ENCODE measurements at places on chromosomes 5 and 9.
A peak's percentile ranks its signal among the peaks of the same experiment; 100 is the strongest.

GRCh38 chr9:109064963-109065702, 51.8 kb upstream of the CTNNAL1 start:
- no peak for DNase-seq

- DNase-seq, result no peak
Measured at GRCh38 chr9:19375538-19375937, 4.5 kb downstream of the RPS6 start.

DNA sequence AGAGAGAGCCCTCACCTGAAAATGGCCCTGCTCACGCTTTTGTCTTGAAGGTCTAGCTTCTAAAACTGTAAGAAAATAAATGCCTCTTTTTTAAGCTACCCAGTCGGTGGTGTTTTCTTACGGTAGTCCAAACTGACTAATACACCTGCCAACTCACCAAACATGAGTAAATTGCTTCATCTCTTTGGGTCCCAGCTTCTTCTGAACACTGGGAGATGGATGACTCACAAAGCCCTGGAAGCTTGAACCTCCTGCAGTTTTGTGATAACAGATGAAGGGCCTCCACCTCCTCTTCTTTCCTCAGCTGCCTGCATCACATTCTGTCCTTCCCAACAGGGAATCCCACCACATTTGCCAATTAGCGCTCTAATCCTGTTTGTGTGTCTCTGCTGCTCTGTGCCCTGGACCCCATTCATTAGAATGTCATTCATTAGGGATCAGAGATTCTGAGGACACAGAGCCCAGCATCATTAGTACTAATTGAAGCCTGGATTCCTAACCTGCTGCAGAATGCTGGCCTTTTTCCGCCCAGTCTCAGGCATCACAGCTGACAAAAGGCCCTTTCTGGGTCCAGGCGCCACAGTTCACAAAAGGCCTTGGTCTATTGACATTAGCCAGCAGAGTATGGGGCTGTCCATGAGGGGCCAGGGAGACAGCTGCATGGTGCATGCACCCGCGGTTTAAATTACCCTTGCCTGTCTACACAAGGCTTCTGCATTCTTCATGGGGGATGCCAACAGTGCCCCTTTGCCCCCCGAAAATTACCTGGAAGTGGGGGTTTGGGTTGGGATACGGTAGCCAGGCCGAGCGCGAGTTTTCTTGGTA, 349.3 kb downstream of the SEMA5A start:
- no peak for DNase-seq

DNA sequence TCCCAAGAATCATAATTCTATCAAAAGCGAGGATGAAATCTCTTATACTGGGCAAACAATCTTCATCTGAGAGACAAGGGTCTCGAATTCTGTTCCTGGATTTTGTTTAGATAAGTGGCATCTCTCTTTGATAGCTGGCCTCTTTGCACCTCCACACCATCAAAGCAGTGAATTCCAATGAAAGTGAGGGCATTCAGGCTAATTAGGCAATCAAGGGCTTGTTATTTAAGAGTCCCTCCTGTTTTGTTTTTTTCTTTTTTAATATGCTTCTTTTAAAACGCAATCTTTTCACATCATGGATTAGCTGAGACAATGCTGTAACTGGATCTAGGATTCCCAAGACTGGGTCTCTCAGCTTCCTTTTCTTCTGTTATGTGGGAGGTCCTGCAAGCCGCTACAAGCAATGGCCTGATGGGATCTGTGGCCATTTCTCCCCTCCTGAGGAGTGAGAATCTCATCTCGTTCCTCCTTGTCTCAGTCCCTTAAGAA, 67.9 kb downstream of the TNC start:
- no peak for DNase-seq

GRCh38 chr5:168128557-168128956, 162.9 kb upstream of the WWC1 start:
- no peak for DNase-seq

GRCh38 chr5:73496984-73497457, 1.2 kb upstream of the BTF3 start:
- DNase-seq, result no peak

GRCh38 chr5:33332804-33333203, 108.0 kb upstream of the TARS1 start:
- DNase-seq, result no peak

- no peak for DNase-seq
Measured at GRCh38 chr9:79776581-79776980, 204.8 kb downstream of the TLE4 start.

DNA sequence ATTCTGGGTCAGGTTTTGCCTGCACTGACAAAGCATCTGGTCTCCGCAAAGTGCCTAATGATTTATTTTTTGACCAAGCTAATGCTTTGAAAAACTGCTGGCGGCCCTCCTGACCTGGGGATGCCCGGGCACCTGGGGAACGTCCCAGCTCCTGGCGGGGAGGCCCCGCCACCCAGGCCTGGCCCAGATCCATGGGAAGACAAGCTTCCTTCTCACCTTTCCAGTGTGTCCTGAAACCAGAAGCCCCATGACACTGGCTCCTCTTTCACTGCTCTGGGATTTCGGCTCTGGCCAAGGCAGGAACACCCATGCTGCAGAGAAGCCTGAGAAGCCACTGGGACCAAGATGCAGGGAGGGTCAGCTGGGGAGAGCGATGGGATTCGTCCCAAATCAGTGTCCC, 144.1 kb downstream of the SEC61B start:
- no peak for DNase-seq

GRCh38 chr9:99466104-99466503, 244.0 kb downstream of the SEC61B start:
- DNase-seq, result no peak

GRCh38 chr9:105842023-105842644, 147.8 kb downstream of the TMEM38B start:
- DNase-seq, result no peak

- no peak for DNase-seq
Measured at GRCh38 chr9:130884542-130885483, 11.8 kb downstream of the QRFP start.

GRCh38 chr9:88932766-88933165, 58.5 kb upstream of the S1PR3 start:
- no peak for DNase-seq

DNA sequence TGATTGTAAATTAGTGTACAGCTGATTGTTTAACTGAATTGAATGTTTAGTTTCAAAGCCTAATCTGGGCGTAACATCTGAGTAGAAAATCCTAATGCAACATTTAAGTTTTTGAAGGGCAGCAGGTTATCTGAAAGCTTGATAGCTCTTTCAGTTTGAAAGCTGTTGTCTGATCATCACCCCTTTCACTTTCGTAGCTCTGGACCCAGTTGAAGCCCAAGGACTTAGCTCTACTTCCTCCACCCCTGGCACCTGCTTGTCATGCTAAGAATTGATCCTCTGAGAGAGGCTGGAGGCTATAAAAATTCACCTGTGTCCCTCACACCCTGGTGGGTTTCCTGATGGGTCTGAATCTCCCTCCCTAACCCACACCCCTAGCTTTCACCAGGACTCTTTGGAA, 86.0 kb downstream of the ZFAND5 start:
- DNase-seq, result no peak

DNA sequence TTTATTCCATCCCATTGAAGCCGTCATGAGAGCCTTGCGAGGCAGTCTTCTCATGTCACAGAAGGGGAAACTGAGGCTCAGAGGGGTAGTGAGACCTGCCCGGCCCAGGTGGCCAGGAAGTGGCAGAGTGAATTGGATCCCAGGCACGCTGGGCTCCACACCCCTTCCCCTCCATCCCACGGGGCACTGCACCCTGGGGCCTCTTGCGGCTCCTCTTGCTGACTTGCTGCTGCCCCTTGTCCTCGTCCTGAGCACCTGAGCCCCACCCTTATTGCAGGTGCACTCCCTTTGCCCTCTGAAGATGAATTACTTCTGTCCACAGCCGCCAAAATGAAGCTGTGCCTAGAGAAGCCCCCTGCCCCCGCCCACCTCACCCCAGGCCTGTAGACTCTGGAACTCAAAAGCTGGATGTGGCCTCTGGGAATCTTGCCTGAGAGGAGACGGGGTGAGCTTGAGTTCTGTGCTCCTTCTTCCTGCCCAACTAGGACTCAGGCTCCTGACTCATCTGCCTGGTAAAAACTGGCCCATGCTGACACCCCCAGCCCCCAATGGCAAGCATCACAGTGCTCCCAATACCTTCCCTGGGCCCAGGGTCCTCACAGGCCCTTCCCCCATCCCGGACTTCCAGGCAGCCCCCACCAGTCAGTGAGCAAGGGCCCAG, 6.4 kb downstream of the NEURL1B start:
- DNase-seq, result no peak

DNA sequence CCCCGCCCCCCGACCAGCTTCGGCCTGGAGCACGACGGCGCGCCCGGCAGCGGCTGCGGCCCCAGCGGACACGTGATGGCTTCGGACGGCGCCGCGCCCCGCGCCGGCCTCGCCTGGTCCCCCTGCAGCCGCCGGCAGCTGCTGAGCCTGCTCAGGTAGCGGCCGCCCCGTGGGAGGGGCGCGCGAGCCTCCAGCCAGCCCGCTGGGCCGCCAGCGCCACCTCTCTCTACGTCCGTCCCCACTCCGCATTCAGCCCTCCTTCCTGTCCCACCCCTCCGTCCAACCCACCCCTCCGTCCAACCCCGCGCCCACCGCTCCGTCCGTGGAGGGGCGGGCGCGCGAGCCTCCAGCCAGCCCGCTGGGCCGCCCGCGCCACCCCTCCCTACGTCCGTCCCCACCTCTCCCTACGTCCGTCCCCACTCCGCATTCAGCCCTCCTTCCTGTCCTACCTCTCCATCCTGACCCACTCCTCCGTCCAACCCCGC, 6.5 kb downstream of the ADAMTS13 start:
- DNase-seq, result no peak

GRCh38 chr5:16659536-16659935, 42.7 kb upstream of the RETREG1 start:
- DNase-seq, result no peak

- DNase-seq, result no peak
Measured at GRCh38 chr5:113203916-113204315, 227.3 kb downstream of the DCP2 start.

- DNase-seq, result no peak
Measured at GRCh38 chr5:138647261-138647788, 72.1 kb upstream of the HSPA9 start.

- no peak for DNase-seq
Measured at GRCh38 chr5:134460551-134460950, 48.9 kb upstream of the CDKN2AIPNL start.

- peak; percentile 51 for DNase-seq
Measured at GRCh38 chr5:75053304-75054133, 1.2 kb upstream of the GCNT4 start.

GRCh38 chr5:145975361-145976066, 39.1 kb downstream of the SH3RF2 start:
- DNase-seq, result no peak

DNA sequence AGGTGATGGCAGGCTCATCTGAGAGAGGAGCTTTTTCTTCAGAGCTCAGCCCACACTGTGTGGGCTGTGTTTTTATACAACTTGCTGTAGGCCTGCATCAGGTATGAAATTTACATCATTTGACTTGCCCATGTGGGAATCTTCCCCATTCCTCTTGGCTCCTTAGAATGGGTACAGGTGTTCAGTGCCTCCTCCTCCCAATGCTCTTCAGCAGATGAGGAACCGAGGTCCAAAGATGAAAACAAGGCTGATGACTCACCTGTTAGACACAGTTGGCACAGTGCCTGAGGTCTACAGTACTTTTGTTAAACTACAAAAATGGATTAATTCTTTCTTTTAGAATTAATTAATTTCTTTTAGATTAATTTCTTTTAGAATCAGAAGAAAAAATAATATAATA, 20.8 kb downstream of the PAPPA start:
- DNase-seq, result no peak

DNA sequence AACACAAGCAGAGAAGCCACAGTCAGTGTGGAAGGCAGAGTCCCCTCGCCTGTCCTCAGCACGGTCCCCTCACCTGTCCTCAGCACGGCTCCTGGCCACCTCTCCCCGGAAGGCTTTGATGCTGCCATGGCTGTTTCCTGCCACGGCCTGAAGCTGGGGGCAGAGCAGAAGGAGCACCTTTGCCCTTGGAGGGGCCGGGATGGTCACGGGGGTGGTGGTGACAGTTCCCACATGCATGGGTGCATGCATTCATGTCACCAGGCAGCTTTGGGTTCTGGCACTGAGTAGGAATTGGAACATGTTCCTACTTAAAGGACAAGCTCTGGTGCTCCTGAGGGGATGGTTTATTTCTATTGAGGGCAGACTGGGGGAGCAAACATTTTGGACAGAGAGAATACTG, 57.8 kb upstream of the PHYKPL start:
- no peak for DNase-seq

DNA sequence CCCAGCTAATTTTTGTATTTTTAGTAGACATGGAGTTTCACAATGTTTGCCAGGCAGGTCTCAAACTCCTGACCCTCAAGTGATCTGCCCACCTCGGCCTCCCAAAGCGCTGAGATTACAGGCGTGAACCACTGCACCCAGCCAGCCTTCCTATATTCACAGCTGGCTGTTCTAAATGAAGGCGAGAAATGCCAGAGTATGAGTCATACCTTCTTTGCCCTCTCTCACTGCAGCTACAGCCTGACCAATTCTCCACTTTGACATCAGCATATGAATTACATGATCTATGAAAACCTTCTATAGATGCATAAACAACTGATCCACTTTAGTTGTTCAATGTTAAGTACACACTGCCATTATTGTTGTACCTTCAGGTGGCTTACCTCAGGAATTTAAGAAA, 14.5 kb downstream of the APTX start:
- DNase-seq, result no peak

- DNase-seq, result no peak
Measured at GRCh38 chr5:1793966-1794900, 5.4 kb downstream of the MRPL36 start.

DNA sequence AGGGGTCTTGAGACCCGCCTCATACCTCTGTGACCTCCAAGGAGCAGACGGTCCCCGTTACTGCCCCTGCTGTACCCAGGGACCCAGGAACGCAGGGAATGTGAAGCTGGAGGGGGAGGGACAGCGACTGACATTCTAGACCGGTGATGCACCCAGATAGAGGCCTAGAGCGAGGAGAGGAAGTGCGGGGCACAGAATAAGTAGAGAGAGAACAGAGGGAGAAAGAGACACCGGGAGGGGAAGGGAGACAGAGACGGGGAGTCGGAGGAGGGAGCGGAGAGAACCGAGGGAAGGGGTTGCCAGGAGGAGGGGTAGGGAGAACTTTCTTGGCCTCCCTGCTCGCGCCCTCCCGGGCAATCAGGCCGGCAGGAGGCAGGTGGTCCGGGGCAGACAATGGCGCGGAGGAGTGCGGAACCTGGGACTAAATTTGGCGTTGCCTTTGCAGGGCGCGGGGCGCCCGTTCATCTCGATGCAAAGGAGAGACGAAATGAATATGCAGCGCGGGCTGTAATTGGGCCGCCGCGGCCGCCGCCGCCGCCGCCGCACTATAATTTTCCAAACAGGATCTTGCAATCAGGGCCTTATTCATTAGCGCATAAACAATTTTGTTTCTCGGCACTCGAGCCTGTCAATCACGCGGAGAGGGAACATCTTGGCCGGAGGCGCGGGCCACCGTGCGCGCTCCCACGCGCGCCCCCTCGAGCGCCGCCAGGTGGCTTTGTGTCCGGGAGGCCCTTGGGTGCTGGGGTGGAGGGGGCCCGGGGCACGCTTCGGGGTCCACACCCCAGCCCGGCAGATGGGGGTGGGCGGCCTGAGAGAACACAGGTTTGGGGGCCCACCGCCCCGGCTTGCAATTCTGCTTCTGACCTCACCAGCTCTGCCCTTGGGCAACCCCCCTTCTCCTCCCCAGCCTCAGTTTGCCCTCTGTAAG, 33.0 kb downstream of the NDUFA8 start:
- DNase-seq, result no peak
